ENCODE measurements at places on chromosomes 16 and 17.

- no peak for DNase-seq
Observed at GRCh38 chr17:69809331-69809730, 265.7 kb upstream of the KCNJ16 start.

DNA sequence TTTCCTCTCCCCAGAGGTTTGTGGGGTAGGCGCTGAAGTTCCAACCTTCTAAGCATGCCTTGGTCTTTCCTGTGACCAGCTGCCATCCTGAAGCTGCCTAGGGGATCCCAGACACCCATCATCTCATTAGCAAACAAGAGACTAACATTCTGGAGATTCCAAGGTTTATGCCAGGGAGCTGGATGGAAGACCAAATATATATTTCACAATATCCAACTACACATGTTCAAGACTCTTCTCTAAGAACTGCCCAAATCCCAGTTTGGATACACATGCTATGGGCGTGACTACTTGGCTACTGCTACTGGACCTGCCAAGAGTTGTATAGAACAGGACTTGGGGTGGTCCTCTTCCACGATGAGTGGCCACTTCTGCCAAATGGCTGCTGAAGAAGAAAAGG, 93.0 kb upstream of the RCVRN start:
- DNase-seq: no peak

DNA sequence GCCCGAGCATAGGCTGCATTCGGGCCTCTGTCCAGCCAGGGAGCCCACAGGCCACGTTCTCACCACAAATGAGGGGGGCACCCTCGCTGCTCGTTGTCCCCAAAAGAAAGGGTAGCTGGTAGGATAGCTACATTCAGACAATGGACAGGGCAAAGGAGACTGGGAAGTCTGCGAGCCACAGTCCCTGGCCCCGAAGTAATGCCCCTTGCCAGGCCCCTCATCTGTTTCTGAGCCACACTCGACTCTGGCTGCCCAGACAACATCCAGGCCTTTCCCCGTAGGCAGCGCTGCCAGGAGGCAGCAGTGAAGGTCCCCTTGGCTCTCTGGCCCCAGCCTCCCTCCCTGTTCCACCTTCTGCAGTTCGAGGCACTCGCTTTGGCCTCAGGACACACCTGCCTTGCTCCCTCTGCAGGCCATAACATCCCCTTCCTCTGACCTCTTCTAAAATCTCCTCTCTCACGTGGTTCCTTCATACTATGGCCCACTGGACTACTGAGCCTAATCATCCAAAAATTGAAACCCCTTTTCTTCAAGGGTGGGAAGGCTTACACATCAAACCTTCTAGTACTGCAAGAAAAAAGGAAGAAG, 12.2 kb downstream of the AIPL1 start:
- DNase-seq: no peak

DNA sequence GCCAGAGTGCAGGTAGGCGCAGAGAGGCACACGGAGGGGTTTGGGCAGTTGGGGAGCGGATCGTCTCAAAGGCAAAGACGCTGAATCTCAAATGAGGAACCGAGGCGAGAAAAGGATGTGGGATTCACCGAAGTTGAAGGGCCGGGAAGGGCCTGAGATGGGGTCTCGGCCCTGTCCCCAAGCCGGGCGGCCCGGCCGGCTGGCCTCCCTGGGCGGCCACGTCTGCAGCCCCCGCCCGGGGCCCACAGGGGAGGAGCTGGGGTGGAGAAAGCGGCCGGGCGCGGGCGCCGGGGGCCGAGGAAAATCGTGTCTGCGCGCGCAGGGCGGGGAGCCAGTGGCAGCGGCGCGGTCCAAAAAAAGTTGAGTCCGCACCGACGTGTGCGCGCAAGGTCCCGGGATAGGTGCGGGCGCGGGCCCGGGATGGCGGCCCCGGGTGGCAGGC, 458 bp downstream of the SLC12A4 start:
- DNase-seq: no peak

- DNase-seq: no peak
Observed at GRCh38 chr16:65136681-65137080, 14.8 kb upstream of the CDH11 start.

DNA sequence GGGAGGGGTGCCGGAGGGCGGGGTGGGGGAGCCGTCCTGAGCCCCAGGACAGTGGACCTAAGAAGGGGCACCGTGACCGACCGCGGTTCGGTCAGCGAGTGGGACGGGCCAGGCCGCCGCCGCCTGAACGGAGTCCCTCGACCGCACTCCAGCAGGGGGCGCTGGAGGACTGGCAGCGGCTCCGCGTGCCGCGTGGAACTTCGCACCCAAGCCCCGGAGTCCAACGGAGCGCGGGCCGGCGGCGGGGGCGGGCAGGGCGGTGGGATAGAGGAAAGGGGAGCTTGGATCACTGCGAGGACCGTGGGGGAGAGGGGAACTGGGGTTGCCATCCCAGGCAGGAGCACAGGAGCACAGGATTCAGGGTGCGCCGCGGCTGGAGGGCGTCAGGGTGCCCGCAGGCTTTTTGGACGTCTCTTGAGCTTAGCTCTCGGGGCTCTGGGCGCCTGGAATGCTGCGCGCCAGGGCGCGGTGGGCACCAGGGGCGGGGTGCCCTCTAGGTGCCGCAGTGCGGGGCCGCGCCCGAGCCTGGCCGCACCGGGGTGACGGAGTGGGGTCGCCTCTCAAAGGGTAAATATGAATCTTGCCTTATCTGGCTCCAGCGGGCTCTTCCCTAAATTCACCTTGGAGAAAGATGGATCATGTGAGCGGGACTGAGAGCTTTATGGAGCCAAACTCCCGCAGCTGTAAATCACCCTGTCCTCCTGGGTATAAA, 379 bp upstream of the OTOP2 start:
- DNase-seq: no peak

DNA sequence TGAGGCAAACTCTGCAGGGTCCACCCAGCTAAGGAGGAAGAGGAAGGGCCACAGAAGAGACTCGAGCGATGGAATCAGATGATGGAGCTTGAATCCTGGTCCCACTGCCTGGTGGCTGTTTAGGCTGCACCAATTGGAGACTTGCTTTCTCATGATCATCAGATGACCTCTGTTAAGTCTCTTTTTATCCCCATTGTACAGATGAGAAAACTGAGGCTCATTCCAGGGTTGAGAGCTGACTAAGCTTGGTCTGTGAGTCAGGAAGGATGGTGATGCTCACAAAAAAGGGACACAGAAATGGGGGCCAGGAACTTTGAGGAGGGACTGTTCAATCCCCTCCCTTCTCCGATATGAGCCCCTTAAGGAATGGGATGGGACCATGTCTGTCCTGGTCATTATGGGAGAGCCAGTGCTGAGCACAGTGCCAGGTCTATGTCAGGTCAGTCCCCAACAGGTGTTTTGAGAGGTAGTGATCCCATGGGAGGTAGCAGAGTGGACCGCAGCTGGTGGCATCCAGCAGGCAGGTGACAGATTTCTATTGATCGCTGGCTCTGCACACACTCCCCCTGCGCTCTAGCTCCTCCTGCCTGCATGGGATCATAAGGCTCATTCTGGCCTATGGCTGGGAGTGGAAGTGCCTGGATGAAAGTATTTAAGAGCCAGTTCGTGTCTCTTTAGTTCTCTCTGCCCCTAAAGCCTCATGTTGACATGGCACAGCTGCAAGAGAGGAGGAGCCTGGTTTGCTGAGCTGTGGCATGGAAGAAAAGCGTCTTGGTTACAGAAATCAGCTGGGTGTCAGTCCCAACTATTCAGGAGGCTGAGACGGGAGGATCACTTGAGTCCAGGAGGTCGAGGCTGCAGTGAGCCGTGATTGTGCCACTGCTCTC, 27.2 kb downstream of the SNX20 start:
- no peak for DNase-seq

DNA sequence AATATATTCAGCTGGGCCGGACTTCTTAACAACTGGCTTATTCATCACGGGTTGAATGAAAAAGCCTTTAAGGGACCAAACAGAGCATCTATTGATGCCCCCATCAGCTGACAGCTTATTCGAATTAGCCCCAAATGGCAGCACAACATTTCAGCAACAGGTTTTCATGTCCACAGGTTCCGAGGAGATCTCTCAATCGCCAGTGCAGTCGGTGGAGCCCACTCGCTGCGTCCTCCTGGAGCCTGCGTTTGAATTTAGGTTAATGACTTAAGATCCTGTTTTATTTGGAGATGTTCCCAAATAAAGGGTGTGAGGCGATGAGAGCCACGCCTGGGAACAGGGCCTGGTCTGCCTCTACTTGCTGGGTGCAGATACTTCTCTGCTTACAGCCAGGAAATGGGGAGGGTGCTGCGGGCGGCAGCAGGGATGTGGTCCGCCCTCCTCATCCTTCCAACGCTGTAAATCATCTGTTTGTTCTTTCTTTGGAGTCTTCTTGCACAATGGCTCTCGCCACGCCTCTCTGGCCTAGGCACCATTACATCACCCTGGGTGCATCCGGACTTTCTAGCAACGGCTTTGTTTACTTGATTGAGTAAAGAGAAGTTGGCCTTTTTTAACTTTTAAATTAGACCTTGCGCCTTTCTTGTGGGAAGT, 22.6 kb downstream of the NDE1 start:
- peak; percentile 72 for DNase-seq

DNA sequence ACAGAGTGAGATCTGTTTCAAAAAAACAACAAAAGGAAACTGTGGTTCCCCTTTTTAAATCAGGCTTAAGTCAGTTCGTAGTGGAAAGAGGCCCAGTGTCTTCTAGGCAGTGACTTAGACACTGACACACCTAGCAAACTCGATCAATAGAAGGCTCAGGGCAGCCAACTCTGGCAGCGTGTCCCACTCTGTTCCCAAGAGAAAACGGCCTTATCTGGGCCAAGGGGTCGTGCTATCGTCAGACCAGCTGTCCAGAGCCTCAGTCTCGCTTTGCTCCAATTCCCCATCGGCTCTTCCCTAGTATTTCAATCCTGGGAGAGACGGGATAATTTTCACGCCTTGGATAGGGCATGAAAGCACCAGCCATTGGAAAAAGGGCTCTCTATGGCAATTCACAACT, 72.9 kb downstream of the SLC5A11 start:
- DNase-seq: no peak

GRCh38 chr16:5951486-5951885, 853.9 kb upstream of the EEF2KMT start:
- DNase-seq: no peak

GRCh38 chr17:28372203-28372944, 880 bp downstream of the SARM1 start:
- no peak for DNase-seq

DNA sequence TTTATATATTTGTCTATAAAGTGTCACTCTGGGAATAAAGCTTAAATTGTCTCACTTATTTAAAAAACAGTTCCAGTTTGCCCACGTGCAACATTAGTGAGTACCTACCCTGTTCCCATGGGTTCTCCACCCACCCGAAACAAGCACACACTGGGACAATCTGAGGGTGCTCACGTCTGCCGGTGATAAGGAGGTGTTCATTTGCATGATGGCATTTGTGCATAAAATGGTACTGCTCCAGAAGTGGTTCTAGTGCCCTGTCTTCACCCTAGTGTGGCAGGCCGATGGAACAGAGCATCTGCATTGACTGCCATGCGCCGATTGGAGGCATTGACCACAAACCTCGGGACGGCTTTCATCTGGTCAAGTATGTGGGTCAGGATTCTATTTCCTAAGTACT, 35.6 kb upstream of the ENDOV start:
- DNase-seq: no peak

GRCh38 chr16:58503166-58503862, 3.4 kb downstream of the NDRG4 start:
- no peak for DNase-seq

GRCh38 chr16:71670537-71670936, 44.6 kb downstream of the MARVELD3 start:
- DNase-seq: no peak

- DNase-seq: no peak
Observed at GRCh38 chr17:39551879-39552278, 55.8 kb downstream of the NEUROD2 start.

- DNase-seq: no peak
Observed at GRCh38 chr17:71922439-71922838, 198.4 kb upstream of the SOX9 start.

- DNase-seq: no peak
Observed at GRCh38 chr17:76716146-76716838, 5.5 kb upstream of the MXRA7 start.

- peak; percentile 9 for DNase-seq
Observed at GRCh38 chr17:46771561-46772474, 46.7 kb downstream of the WNT3 start.

DNA sequence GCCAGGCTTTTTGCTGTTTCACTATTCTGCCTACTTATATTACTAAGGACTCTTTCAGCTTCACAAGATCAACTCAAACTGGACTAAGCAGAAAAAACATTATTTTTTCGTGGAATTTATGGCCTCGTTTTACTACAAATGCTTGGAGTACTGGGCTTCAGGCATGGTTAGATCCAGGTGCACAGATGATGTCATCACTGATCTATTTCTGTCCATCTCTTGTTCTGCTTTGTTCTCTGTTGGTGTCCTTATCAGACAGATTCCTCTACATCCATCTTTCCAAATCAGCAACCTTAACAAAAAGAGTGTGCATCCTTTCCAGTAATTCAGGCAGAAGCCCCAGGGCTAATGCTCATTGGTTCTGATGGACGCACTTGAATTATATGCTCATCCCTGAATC, 109.9 kb upstream of the DNAH9 start:
- DNase-seq: no peak

DNA sequence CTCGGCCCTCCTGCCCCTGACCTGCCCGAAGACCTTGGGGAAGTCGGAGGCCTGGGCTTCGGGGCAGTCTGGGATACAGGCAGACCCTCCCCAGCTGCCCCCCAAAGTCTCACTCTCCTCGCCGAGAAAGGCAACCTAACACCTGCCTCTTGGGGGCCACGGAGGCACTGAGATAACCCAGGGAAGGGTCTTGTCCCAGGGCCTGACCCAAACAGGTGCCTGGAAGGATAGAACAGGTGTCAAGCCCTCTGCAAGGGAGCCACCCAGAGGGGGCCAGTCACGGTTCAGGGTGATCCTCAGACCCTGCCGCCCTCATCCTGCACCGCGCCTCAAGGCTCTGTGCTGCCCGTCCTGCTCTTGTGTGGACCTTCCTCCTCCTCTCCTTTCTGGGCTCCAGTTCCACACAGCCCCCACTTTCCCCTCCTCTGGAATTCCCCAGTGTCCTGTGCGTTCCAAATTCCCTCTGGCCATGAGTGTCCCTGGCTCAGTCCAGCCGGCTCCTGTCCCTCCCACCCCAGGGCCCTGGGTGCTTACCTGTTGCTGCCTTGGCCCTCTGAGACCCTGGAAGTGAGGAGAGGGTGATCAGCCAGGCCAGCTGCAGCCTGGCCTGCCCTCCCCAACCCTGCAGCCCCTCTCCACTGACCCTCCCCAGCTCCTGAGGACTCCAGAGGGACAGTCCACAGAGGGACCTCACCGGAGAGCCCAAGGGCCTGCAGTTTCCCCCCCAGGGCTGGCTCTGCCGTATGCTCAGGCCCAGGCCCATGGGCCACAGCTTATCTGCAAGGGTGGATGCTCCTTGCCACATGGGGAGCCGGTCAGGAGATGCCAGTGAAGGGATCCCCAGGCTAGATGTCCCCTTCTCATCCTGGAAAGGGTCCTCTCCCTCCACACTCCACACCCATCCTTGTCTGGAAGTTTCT, 3.8 kb downstream of the PRSS27 start:
- DNase-seq: no peak

Data from SHP77 treated with DMSO at 0.1 percent for 48 hours (cell line).